ENCODE measurements at places on chromosomes 6 and 20.
A peak's percentile ranks its signal among the peaks of the same experiment; 100 is the strongest.

DNA sequence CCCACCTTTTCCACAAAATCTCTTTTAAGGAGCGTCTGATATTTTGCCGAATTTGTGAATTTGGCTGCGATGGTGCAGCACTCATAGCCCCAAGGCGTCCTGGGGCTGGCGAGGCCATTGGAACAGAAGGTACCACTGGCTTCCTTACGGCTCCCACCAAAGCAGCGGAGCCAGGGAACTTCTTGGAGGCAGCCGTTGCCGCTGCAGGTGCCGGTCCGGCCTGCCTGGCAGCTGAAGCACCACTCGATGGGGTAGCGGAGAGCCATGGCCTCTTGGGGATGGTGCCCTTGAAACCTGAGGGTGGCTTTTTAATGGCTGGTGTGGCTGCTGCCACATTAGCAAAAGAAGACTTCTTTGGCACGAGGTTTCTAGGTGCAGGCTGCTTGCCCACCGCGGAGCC is 29.8 kb downstream of the DIDO1 start:
- DNase-seq: peak; percentile 62

DNA sequence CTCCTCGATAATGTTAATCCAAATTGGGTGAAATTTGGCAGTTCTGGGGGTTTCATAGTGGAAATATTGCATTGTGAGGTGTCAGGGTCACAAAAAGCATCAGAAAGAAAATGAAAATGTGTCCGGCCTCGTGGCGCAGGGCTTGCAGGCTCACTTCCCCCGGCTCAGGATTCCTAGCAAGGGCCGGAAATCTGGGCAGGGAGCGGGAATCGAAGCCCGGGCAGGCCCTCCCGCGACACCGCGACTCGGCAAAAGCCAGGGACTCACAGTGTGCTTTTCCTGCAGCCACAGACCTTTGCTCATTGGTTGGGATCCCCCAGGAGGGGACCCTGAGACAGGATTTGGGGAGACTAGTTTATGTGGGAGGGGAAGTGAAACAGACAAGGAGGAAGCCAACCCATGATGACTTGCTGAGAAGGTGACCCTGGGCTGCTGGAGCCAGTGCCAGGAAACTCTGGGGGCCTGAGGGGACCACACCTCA is 847 bp upstream of the CD93 start:
- DNase-seq: no peak

DNA sequence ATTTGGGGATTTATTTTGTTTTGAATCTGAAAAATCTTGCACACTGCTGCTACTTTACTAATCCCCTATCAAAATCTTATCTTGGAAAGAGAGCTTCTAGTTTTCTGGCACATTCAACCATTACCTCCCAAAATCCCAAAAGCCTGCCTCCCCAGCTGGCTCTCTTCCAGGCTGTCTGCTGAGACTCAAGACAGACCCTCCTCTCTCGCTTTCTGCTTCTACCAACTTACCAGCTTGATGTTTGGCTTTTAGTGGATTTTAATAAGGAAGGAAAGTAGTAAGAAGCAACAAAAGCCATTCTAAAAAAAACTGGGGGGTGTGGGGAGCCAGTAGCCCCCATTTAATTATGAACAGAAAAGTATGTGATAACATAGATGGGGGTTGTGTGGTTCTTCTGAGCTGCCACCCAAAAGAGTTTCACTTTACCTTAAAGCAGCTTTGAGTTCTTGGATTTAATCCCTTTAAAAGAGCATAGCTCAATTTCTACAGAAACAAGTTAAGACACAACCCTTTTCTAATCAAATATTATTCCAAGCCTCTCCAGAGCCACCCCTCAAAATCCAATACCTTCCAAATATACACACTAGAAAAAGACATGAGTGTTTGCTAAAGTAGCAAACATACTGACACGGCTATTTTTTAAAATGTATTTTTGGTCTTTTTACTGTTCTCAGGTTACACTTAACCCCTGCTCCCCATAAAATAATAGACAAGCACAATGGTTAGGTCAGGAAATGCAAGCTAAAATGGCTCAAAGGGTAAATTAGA is 71.7 kb downstream of the ATP9A start:
- DNase-seq: peak; percentile 56

- DNase-seq: peak; percentile 45
Observed at GRCh38 chr6:46490425-46491200, 636 bp downstream of the RCAN2 start.

GRCh38 chr6:129485746-129486145 is 224.2 kb downstream of the ARHGAP18 start:
- no peak for DNase-seq

- DNase-seq: no peak
Observed at GRCh38 chr6:162234631-162235030, 492.9 kb downstream of the PRKN start.

- no peak for DNase-seq
Observed at GRCh38 chr6:52141596-52141995, 44.6 kb upstream of the IL17A start.

DNA sequence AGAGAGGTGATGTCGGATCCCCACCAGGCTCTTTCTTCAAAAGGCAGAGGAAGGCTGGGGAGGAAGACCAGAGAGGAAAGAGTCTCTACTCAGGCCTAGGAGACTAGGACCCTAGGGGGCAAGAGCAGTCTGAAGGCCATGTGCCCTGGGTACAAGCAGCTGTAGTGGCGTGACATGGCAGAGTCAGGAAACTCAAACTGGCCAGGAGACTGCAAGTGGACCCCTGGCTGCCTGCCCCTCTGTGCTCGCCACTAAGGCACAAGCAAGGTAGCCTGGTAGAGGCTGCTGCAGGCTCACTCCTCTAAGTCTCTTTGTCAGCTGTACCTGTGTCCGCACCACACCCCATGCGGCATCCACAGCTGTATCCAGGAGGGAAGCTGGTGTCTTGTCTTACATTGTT is 19.9 kb downstream of the CST9L start:
- DNase-seq: no peak

DNA sequence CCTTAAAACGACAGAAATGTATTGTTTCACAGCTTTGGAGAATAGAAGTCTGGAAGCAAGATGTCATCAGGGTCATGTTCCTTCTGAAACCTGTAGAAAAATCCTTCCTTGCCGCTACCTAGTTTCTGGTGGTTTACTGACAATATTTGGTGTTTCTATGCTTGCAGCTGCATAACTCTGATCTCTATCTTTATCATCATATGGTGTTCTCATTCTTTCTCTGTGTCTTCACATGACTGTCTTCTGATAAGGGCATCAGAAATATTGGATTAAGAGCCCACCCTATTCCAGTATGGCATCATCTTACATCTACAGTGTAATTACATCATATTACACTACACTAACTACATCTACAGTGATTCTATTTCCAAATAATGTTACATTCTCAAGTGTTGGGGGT is 148.0 kb downstream of the MANEA start:
- no peak for DNase-seq

GRCh38 chr6:26312096-26312463 is 52.9 kb upstream of the BTN3A2 start:
- DNase-seq: peak; percentile 81

DNA sequence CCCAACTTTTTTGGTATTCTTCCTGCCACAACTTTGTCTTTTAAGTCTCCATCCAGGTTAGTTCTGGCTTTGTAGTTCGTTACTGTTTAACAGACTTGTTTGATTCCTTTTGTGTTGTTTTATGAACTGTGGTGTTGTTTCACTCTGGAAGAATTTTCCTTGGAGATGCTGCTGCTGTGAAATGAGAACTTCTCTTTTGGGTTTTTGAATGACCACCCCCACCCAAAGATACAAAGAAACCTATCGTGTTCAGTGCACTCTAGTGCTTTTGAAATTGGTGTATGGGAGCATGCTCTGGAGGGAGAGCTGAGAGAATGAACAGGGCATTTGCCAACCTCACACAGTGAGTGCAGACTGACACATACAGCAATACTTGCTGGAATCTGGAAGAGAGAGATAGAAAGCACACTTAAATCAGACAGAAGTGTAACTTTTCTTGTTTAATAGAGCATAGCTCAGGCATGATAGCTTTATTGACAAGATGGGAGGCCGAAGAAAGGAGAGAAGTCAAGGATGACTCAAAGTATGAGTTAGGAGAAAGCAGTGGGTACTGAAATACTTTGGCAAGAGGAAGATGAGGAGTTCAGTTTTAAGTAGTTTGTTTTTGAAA is 293.1 kb downstream of the SOX4 start:
- DNase-seq: no peak
